DMS53 (cell line): ENCODE measurements at places on chromosomes 13 and 19.

DNA sequence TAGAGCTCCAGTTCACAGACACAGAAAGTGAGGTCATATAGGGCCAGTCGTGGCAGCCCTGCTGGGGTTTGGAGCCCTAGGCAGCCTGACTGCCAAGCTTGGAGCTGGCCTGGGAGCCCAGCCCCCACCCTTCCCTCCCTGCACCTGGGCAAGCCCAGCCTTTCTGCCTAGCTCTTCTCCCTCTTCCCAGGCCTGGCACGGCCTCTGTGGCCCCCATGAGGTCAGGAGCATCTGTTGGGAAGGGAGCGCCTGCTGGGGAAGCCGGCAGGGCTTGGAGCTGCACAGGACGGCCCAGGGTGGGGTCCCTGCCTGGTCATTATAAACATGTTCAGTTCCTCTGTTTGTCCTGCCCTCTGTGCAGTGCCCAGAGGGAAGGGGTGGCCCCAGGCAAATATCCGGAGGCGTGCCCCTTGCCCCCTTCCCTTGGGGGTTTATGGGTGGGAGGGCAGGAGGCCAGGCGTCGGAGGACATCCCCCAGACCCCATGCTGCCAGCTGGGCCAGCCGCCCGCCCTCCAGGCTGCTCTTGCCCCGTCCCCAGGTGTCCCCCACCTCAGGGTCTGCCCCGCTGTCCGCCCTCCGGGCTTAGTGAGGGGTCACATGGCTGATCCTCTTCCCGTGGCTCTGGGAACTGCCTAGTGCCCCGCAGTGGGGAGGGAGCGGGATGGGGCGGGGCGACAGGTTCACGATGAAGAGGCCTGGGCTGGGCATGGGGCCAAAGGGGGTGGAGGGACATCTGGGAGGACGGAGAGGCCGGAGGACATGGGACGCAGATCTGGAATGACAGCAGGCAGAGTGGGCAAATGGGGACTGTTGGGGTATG, 30.0 kb upstream of the NCCRP1 start:
- DNase-seq = peak; percentile 99

GRCh38 chr13:59229401-59229800, 934.3 kb downstream of the DIAPH3 start:
- peak; percentile 14 for DNase-seq

- no peak for DNase-seq
Measured at GRCh38 chr19:7109678-7110289, 40.3 kb downstream of the ZNF557 start.

- DNase-seq = no peak
Measured at GRCh38 chr13:40681341-40682146, 15.1 kb upstream of the FOXO1 start.

GRCh38 chr19:4861147-4861546, 6.3 kb downstream of the PLIN3 start:
- peak; percentile 92 for DNase-seq

DNA sequence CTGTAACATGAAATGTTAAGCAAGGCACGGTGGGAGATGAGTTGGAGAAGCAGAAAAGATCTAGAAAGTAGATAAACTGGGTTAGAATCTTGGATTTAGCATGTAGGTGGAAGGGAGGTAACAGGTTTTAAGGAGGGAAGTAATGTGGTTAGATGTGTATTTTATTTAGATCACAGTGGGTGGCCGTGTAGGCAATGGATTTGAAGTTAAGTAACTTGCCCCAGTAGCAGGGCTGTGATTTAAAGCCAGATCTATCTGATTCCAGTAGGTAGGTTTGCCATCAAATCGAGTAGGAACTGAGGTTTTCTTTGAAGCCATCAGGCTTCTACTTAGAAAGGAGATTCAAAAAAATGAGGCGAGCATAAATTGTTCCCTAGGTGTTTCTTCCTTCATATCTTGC, 50.6 kb upstream of the IL17D start:
- no peak for DNase-seq

GRCh38 chr13:40247845-40248244, 418.6 kb downstream of the FOXO1 start:
- DNase-seq = no peak

DNA sequence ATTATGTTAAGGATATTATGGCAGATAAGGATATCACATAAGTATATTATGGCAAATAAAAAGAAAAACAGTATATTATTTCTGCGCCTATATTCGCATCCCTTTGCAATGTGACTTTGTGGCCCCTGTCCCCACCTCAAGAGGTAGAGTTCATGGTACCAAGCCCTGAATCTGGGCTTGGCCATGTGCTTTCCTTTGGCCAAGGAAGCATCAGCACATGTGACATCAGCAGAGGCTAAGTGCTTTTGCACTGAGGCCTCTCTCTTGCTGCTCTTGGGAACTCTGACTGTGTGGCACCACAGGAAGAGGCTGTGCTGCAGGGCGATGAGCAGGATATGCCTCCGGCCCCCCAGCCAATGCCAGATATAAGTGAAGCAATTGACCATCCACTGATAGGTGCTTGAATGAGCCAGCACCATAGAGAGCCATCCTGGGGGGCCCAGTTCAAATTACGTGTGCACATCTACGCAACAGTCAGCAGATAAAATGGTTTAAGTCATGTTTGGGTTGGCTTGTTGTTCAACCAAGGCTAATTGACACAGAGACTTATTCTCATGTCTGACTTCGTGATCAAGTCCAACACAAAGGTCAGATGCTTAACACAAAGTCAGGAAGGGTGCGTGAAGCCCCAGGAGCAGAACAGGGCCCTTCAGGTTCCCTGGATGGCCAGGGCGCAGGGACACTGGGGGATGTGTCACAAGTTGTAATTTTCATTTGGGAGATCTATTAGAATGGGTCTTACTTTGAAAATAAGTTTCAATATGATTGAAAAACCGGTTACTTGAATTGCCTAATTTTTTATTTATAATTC, 173.3 kb downstream of the COL4A1 start:
- DNase-seq = no peak

- no peak for DNase-seq
Measured at GRCh38 chr13:74910415-74910814, 571.6 kb downstream of the TBC1D4 start.

- DNase-seq = no peak
Measured at GRCh38 chr19:32669310-32669709, 5.7 kb downstream of the ANKRD27 start.

DNA sequence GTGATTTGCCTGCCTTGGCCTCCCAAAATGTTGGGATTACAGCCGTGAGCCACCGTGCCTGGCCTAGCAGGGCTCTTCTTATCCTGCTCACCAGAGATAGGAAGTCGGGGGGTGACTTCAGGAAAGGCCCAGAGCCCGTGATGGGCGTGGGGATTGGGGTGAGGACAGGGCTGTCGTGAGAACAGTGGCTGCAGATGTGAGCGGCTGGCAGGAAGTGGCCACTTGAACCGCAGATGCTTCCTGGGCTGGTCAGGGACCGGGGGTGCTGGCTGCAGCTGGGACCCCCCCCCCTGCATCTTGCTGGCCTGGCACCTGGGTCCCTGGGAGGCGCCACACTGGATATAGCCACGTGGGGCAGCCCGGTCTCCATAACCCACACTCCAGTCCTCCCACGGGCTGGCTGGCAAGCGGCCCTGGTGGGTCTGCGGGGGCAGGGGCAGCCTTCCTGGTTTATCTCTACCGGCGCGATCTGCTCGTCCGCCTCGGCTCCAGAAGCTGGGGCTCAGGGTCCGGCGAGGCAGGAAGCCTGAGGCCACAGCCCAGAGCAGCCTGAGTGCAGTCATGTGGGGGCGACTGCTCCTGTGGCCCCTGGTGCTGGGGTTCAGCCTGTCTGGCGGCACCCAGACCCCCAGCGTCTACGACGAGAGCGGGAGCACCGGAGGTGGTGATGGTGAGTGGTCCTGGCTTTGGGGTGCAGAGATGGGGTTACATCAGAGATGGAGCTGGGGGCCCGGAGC, at the start of gene F2RL3:
Gene F2RL3, plus strand, starts transcription at position 371 of the 737 bp plus-strand sequence. Its CDS starts 191 bp downstream, at position 562.
- peak; percentile 84 for DNase-seq

DNA sequence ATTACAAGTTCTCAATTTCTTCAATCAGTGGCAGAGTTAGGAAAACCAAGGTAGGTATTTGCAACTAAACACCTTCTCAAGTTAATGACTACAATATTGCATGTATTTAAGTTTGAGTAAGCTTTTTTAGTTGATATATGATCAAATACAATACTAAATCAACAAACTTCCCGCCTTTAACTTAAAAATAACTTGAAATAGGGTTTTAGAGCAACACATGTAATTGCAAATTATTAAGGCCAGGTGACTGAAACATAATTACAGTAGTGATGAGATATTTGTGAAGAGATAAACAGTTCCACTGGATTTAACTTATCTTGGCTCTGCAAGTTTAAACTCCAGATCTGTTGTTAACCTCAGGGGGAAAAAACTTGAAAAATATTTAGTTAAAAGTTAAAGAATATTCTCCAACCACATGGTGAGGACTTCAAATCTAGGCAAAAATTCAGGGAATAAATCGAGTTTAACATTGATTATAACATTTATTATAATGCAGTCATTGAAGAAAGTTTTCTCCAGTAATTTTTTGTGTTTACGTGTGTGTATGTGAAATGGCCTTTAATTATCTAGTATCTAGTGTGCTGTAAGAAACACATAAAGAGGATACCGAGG, 3.6 kb downstream of the DACH1 start:
- no peak for DNase-seq

GRCh38 chr13:101655435-101655834, 203.0 kb downstream of the ITGBL1 start:
- DNase-seq = no peak

- DNase-seq = no peak
Measured at GRCh38 chr13:40127476-40127875, 472.0 kb downstream of the COG6 start.

DNA sequence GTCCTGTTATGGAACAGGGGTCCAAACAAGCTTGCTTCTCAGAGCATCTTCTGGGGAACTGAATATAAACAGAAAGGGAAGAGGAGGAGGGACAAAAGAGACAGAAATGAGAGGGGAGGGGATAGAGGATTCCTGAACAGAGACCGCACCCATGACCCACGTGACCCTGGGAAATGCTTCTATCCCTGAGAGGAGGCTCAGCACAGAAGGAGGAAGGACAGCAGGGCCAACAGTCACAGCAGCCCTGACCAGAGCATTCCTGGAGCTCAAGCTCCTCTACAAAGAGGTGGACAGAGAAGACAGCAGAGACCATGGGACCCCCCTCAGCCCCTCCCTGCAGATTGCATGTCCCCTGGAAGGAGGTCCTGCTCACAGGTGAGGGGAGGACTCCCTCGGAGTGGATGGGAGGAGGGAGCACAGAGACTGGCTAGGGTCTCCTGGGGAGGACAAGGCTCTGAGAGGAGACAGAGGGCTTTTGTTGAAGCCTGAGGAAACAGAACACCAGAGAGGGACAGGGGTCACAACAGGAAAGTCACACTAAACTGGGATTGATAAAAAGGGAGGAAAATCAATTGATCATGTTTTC, at the start of gene CEACAM6:
Gene CEACAM6, plus strand, starts transcription at position 203 of the 586 bp plus-strand sequence. Its CDS starts 109 bp downstream, at position 312.
- no peak for DNase-seq

- no peak for DNase-seq
Measured at GRCh38 chr13:67353941-67354340, 123.8 kb upstream of the PCDH9 start.

DNA sequence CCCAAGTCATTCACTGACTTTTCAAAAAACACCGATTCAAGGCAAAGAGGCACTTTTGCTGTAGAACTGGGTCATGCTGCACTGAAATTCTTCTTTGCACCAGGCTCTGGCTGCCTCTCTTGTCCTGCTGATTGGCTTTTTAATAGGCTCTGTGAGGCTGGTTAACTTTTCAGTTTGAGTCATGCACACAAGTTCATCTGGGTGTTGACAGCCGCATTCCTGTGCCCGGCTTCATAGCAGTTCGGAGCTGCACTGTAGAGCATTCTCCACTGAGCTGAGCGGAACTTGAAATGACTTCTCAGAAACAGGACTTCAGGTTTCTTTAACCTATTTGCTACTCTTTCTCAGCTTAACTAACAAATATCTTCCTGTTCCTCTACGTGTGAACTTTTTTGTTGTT, 978.3 kb downstream of the UQCRFS1 start:
- DNase-seq = no peak

DNA sequence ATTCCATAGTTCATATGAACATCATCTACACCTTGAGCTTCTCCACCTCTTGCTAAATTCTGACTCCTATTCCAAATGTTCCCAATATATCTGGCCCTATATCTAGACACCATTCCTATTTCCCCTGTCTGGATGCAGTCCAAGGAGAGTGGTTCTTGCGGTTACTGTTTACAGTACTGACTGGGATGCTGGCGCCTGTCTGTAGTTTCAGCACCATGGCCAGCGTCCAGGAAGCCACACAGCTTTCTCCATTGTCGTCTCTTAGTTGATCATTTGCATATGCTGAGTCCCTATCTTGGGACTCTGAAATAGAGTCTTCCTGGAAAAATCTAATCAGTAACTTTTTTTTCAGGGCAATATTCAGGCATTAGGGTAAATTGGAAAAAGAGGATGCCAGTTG, 14.9 kb downstream of the LAIR2 start:
- peak; percentile 56 for DNase-seq

DNA sequence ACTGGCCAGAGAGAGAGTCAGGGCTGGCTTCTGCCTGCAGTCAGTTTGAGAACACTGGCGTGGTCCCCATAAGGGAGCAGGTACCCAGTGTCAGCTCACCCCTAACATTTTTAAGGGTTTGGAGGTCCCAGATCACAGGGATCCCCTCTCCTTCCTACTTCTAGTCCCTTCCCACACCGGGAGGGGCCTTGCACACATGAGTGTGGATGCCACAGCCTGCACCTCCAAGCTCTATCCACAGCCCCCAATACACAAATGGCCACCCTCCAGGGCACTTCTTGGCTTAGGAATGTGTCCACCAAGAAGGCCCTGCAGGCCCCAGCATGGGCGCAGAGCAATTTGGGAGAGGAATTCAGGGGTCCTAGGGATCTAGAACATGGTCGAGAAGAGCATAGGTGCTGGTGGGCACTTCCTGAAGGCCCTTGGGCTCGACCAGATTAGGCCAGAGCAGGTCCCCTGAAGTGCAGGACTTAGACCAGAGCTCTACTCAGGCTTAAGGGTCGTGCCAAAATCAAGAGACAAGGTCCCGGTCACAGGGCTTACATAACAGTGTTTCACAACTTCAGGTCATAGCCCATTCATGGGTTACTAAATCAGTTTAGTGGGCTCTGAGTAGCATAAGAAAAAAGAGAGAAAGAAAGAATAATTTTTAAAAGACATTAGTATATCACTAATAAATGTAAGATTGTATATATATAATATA, 16.0 kb downstream of the FXYD5 start:
- DNase-seq = no peak

GRCh38 chr13:33326246-33326645, 40.7 kb upstream of the STARD13 start:
- no peak for DNase-seq

DNA sequence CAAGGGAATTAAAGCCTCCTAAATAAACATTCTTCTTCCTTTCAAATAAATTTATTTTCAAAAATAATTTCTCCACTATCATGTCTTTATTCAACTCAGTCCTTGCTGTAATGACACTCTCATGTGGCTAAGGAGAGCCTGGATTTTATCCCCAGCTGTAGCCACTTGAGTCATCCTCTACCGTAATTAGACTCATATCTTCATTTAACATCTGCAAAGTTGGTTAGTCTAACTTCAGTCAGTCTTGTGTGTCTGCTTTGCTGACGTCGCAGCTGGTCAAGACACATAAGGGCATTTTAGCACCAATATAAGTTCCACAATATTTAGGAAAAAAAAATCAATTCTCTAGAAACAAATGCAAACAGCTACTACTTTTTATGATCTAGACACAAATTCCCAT, 776.4 kb upstream of the ATXN8OS start:
- no peak for DNase-seq
